Endodermal cell (in vitro differentiated cells): ENCODE measurements at places on chromosomes 1 and 21.

DNA sequence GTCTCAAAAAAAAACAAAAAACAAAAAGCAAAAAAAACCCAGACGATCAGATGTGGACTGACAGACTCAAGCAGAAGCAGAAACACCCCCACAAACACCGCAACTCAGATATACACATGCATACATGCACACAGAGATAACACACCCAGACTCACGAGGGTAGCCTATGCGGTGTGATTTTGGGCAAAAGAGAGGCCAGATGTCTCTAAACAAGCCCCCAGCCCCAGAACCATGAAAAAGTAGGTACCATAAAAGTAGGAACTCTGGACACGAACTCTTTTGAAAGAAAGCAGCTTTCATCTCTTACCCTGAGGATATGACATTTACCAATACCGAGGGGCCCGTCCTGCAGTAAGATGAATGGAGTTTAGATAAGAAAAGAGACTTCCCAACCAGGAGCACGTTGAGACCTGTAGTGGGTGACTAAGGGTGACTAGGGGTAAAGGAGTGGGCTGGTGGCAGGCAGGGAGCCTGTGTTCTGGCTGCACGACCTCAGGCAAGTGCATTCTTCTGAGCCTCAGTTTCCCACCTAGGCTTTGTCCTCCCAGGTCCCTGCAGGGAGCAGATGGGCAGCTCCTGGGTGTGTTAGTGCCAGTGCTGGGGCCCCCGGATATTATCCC is 1.5 kb upstream of the TINAGL1 start:
- no peak for DNase-seq

- no peak for DNase-seq
Measured at GRCh38 chr1:65882076-65882475, 89.4 kb downstream of the PDE4B start.

- DNase-seq, result no peak
Measured at GRCh38 chr1:11395616-11396015, 83.3 kb upstream of the DISP3 start.

DNA sequence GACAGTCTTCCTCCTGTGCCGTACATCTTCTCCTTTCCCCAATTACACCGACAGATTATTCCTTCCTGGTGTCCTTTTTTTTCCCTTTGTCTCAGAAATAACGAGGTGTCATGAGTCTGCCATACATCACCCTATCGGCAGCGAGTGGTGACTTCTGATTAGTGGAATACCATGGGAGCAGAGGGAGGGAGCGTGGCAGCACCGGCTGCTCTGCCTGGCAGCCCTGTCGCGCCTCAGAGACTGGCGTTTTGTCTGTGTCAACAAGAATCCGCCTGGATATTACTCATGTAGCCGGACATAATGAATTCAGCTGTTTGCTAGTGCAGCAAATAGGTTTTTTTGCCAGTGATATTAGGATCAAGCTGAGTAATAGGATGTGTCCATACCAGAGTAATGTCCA is 51.8 kb downstream of the UTP25 start:
- DNase-seq, result no peak

DNA sequence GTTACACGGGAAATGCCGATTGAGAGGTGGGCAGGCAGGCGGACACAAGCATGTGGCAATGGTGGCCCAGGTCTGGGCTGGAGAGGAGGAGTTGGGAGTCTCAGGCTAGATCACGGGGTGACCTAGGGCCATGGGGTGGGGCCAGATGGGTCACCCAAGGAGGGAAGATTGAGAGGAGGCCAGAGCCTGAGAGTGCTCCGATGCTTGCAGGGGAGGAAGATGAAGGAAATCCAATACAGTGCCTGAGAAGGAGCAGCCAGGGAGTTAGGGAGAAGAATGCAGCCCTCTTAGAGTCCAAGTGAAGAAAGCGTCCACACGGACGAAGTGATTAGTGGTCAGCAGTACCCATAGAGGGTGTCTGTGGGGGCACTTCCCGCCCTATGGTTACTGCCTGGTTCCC is 61.4 kb upstream of the FAM3B start:
- DNase-seq, result no peak

DNA sequence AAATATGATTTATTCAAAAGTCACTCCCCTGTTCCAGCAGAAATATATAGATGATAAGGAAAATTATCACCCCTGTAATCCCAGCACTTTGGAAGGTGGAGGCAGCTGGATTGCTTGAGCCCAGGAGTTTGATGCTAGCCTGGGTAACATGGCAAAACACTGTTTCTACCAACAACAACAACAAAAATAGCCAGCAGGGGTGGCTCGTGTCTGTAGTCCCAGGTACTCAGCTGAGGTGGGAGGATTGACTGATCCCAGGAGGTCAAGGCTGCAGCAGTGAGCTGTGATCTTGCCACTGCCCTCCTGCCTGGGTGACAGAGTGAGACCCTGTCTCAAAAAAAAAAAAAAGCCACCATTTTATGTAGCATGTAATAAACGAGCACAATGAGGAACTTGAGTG is 1546.5 kb downstream of the NCAM2 start:
- peak; percentile 72 for DNase-seq

DNA sequence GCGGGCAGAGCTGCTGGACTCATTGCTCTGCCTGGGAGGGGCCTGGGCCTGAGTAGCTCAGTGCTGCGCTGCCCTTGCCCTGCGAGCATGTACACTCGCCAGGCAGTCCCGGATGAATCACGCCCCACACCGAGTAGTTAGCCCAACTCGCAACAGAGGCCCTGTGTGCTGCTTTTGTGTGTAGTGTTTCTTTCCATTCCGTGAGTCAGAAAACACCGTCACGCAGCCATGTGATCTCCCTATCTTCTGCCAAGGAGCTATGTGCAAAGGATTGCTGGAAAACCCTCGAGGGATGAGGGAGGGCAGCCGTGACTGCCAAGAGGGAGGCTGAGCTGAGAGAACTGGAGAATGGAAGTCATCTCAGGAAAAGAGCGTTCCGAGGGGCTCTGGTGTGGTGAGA is 37.3 kb downstream of the NENF start:
- DNase-seq, result no peak

GRCh38 chr1:58412071-58412580 is 134.4 kb downstream of the OMA1 start:
- DNase-seq, result no peak

DNA sequence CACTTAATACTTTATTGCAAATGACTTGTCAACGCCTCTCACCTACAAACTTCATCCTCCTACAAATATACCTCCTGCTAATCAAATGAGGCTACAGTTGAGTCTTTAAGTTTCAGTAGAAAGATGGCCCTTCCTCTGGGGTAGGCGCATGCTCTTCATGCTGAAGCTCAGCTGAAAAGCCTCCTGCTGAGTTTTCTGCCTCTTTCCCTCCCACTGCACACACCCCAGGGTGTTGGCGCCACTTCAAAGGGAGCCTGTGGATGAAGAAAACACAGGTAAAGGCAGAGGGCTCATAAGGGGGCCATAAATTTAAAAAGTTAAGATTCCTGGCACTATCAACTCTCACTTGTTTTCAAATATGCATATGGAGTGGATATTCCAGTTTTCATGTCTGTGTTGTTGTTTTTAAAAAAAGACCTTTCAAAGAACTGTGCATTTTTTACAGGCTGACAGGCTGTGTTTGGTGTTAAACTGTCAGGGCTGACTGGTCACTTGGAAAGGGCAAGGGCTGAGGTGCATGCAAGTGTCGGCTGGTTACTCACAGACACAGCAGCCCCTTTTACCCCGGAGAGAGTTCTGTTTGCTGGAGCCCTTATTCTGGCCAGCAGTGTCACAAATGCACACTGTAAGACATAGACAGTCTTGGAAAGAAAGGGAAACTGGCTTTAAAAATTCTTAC is 42.9 kb upstream of the LGALS8 start:
- no peak for DNase-seq

DNA sequence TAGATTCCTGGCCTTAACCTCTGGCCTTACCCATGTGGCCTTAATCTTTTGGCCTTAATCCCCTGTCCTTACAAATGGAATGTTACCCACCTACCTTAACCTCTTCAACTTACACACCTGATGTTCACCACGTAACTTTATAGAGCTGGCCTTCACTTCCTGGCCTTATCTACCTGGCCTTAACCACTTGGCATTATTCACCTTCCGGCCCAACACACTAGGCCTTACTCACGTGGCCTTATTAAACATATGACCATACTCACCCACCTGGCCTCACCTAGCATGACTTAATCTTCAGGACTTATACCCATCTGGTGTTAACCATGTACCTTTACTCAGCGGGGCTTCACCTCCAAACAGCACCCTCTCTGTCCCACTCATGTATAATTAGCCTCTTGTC is 41.7 kb downstream of the EXOC8 start:
- DNase-seq, result no peak

GRCh38 chr1:154682254-154682653 is 74.3 kb upstream of the ADAR start:
- peak; percentile 60 for DNase-seq

GRCh38 chr1:233361876-233362275 is 34.4 kb downstream of the MAP3K21 start:
- peak; percentile 78 for DNase-seq
